ENCODE measurements at places on chromosomes 4 and X. TPM values are rescaled to one million over a fixed set of nuclear protein-coding genes. Genes with fewer than 3 reads are reported as not detected.

GRCh38 chrX:51874123-51874522 lies 19.3 kb upstream of the MAGED1 start:
- no peak for DNase-seq

DNA sequence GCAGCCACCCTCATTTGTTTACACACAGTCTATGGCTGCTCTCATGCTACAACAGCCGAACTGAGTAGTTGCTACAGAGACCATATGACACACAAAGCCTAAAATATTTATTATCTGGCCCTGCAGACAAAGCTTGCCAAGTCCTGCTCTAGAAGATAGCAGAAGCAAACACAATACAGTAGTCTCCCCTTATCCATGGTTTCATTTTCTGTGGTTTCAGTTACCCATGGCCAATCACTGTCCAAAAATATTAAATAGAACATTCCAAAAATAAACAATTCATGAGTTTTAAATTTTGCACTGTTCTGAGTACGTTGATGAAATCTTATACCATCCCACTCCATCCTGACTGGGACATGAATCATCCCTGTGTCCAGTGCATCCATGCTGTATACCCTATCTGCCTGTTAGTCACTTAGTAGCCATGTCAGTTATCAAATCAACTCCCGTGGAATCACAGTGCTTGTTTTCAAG lies 40.2 kb upstream of the ZNF81 start:
- DNase-seq, result no peak

DNA sequence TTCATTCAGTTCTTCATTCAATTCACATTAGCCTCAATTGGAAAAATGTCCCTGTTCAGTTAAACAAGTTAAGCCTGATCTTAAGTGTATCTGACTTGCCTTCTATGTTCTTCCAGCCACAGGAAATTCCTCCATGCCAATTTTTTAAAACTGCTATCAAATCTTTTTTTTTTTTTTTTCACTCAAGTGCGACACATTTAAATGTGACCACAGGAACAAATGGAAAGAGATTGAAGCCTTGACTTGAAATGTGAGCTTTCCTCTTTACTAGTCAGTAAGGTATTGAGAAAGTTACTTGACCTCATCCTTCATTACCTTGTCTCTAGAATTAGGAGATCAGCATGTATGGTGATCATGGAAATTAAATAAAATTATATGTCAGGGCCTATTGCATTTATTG lies 165.1 kb downstream of the SLIT2 start:
- DNase-seq, result no peak

DNA sequence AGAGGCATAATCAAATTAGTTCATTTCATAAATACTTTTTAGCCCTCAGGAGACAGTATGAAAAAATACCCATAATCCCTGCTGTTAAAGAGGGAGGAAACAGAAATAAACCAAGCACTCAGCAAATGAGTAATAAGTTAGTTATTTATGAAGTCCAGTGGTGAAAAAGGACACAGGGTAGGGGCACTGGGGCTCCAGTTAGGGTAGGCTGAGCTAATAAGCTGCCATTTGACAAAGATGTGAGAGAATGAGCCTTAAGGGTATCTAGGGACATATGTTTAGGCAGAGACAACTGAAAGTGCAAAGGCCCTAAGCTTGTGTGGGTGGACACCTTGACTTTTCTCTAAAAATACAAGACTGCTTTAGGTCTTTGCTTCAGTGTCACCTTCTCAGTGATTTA lies 94.4 kb downstream of the IL15 start:
- no peak for DNase-seq

DNA sequence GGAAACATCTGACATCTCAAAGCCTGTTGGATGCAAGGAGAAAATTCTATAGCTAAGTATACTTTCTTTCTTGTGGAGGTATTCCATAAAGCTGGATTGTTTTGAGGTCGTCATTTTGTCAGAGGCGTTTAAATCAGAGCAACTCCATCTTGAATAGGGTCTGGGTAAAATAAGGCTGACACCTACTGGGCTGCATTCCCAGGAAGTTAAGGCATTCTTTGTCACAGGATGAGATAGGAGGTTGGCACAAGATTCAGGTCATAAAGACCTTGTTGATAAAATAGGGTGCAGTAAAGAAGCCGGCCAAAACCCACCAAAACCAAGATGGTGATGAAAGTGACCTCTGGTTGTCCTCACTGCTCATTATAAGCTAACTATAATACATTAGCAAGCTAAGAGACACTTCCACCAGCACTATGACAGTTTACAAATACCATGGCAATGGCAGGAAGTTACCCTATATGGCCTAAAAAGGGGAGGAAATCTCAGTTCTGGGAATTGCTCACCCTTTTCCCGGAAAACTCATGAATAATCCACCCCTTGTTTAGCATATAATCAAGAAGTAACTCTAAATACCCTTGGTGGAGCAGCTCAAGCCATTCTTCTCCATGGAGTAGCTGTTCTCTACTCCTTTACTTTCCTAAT lies 11.9 kb downstream of the HSD17B13 start:
- DNase-seq, result no peak

- DNase-seq, result no peak
Measured at GRCh38 chrX:40863671-40864070, 128.3 kb upstream of the MED14 start.

- DNase-seq, result no peak
Measured at GRCh38 chr4:14883166-14883565, 119.1 kb upstream of the CPEB2 start.

DNA sequence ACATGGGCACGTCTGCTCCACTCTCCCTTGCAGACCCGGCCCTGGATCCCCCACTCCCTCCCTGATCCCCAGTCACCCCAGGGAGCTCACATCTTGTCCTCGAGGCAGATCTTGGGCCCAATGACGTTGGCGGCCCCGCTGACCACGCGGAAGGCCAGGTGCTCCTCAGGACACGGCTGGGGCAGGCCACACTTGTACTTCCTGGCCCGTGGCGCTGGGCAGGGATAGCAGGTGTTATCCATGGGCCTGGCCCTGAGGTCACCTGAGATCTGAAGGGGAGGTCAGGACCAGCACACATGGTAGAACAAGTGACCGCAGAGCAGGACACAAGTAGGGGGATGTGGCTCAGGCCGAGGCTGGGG lies 7.7 kb downstream of the FAM3A start:
- DNase-seq, result no peak

GRCh38 chrX:20500949-20501348 lies 234.2 kb upstream of the RPS6KA3 start:
- no peak for DNase-seq

DNA sequence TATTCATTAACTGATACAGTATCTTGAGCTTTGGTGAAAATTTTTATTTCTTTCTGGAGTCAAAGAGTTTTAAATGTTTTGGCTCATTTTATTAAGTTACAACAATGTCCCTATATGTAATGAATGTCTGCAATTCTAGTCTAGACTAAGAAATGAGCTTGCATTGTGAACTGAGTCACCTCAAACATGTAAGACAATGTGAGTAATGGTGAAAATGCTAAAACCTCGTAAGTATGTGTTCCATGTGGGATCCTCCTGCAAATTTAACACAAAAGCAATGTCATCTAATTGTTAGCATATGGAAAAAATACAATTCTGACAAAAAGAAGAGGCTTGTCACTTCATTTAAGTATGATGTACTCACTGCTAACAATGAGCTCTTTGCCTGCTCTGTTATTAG lies 480.5 kb upstream of the FSTL5 start:
- DNase-seq, result no peak

DNA sequence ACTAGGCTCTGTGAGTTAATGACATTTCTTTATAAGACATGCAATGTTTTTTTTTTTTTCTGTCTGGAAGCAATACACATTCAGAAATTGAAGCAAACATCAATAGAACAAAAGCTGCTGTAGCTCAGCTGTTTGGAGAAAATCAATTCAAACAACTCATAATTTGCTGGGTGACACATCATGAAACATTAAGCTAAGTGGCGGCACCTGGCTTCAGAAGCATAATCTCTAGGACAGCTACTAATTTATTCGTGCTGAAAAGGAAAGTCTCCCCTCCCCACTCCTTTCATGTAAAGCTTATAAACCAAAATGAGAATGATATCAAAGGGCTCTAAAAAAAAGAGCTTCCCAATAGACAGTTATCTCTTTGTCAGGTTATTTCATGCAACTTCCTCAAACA lies 73.9 kb downstream of the LUZP4 start:
- no peak for DNase-seq

DNA sequence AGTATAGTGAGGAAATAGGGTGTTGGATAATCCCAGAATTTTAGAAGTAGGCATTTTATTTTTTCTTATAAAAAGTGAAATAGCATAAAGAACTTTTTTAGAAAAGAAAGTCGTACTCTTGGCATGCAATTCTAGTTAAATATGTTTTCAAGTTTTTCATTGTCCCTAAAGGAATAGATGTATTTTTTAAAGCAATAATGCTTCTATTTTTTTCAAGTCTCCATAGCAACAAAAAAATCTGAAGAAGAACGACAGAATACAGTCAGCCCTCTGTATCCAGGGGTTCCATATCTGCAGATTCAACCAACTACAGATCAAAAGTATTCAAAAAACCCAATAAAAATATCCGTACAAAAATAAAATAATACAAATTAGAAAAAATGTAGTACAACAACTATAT lies 538.2 kb downstream of the GLUD2 start:
- DNase-seq, result no peak

DNA sequence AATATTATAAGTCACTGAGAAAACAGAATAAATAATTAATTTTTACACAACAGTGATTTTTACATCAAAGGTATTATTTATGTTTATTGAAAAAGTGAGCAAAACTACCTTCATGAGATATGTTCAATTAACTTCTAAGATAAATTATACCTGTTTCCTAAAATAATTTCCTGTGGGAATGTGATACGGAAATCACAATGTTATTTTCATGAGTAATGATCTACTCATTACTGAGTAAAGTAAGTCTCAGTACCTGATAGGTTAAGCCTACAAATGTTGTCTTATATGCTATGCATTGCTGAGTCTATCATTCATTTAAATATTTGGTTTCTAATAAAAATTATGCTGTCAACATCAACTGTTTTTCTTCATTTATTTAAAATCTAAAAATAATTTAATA lies 324.0 kb downstream of the STPG2 start:
- no peak for DNase-seq

GRCh38 chr4:143743591-143743990 lies 43.1 kb upstream of the FREM3 start:
- DNase-seq, result no peak

DNA sequence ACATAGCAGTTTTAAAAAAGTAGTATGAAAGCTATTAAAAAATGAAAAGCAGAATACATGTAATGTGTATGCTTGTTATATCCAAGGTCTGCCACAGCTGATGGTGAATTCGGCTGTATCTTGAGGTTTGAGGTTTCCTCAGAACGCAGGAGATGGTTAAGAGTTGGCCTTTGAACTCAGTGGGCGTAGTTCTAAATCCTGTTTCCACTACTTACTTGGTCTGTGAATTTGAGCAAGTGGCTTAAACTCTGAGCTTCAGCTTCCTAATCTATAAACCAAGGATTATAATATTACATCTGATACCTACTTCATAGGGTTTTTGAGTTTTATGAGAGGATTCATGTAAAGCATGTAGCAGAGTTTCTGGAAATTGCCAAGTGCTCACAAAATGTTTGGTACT lies 125.2 kb downstream of the STIM2 start:
- no peak for DNase-seq

The LANCL3 gene
- polyA plus RNA-seq, result under 0.01 TPM

The KLKB1 gene
- polyA plus RNA-seq, result 0.03 TPM

The IL3RA gene
- not detected for polyA plus RNA-seq

The CTAG2 gene
- 3.7 TPM for polyA plus RNA-seq

The NUDT11 gene
- 7.6 TPM for polyA plus RNA-seq

The SPANXN4 gene
- polyA plus RNA-seq, result not detected
